ENCODE measurements at places on chromosomes 5 and 9.

DNA sequence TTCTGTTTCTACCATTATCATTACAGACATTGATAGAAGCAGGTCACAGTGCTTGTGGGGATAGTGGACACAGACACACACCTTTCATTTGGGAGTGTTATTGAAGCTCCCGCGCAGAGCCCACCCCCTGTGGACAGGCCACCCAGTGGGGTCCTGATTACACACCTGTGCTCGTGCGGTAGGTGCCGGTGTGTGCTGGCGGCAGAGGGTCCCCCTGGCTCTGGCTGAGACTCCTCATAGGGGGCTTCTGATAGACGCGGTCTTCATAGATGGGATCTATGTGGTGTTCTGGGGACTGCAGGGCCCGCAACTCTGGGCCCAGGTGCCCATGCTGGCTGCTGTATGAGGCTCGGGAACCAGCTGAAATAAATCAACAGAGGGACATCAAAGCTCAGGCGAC, 539.7 kb downstream of the CTNND2 start:
- DNase-seq, result no peak

DNA sequence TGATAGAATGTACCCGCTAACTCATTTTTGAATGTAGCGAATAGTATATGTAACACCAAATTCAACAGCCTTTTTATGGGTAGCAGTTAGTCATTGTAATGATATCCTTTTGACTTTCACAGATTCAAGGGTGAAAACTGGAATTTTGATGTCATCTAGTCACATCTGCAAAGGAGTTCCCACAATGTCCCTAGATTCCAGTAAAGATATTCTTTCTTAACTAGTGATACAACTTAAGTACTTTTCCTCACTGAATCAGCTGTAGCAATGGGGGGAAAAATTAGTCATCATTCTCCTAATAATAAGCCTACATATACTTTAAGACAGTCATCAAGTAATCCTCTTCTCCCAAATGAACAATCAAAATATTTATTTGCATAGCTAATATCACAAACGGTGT, 11.5 kb upstream of the SSBP2 start:
- no peak for DNase-seq

GRCh38 chr5:74497706-74498105, 142.8 kb downstream of the ENC1 start:
- DNase-seq, result no peak

DNA sequence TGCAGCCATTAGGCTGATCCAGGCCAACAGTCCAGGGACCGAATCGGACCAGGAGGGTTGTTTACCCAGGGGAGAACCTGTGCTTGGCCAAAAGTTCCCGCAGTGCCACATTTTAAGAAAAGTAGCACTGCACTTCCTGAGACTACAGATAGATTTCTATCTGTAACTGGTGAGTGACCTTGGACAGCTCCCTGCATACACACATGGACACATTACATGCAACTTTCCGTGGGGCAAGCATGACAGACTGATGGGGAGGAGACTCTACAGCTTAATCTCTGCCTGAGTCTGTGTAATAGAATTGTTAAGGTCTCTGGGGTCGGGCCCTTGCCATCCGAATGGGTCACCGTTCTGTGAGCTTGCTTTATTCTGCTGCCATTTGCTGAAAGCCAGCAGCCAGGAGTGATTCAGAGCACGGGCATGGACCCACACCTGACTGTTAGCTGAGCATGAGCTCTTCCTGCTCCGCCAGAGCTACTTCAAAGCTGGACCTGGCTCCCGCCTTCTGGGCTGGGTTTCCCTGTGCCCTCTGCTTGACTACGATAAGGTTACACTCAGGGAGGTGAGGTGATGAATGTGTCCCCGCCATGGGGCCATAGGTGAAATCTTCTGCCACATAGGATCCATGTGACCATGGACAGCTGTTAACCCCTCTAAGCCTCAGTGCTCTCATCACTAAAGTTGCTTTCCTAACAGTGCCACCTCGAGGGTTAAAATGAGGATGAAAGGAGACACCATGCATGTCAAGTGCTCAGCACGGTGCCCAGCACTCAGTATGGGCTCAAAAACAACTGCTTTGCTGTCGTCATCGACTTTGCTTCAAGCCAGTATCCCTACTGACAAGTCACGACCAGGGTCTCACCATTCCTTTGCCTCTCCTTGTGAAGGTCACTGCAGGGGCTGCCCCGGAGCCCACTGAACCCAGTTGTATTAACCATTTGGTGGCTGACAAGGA, 200.0 kb downstream of the MELK start:
- no peak for DNase-seq

- no peak for DNase-seq
These were observed 100.3 kb downstream of the SLC1A3 start for GRCh38 chr5:36706662-36707061.

Measured in GM03348 (cell line).